ENCODE measurements at places on chromosomes 12 and 14. TPM values are rescaled to one million over a fixed set of nuclear protein-coding genes. Genes with fewer than 3 reads are reported as not detected.

DNA sequence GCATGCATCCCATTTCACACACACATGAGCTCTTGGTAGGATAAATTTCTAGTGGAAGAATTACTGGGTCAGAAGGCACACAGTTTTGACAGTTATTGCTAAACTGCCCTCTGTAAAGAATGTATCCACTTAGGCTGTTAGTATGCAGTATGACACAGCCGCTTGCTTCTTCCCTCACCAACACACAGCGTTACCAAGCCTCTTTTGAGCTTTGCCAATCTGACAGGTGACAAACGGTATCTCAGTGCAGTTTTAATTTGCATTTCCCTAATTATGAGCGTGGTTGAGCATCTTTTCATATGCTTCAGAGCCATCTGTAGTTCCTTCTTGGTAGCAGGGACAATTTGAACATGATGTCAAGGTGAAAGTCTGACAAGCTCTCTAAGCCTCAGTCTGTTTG lies 42.9 kb downstream of the HRK start:
- no peaks in the 10 kb centered on the region for H3K4me1 ChIP-seq
- peaks cover 2% of the 10 kb centered on the region for H3K36me3 ChIP-seq
- H3K27ac ChIP-seq, result no peak overlapping the region
- no peaks in the 10 kb centered on the region for H3K27me3 ChIP-seq

DNA sequence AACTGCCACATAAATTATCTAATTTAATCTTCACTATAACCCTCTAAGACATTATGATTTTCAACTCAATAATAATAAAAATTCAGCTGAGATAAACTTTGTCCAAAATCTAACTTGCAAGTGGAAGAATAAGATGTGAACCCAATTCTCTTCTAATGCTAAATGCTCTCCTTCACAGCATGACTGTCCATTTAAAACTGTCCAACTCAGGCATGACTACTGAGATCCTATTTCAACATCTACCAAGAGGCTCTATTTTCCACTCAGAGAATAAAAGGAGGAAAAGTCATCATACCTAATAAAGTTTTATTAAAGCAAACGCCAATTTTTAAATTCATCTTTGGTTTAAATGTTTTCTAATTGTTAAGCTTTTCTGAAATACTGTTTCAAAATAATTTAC lies 183.6 kb downstream of the MED13L start:
- peaks cover 28% of the 10 kb centered on the region for H3K36me3 ChIP-seq
- H3K4me1 ChIP-seq, result peaks cover 18% of the 10 kb centered on the region
- no peak overlapping the region for H3K27ac ChIP-seq
- no peaks in the 10 kb centered on the region for H3K27me3 ChIP-seq
- no peak for DNase-seq

DNA sequence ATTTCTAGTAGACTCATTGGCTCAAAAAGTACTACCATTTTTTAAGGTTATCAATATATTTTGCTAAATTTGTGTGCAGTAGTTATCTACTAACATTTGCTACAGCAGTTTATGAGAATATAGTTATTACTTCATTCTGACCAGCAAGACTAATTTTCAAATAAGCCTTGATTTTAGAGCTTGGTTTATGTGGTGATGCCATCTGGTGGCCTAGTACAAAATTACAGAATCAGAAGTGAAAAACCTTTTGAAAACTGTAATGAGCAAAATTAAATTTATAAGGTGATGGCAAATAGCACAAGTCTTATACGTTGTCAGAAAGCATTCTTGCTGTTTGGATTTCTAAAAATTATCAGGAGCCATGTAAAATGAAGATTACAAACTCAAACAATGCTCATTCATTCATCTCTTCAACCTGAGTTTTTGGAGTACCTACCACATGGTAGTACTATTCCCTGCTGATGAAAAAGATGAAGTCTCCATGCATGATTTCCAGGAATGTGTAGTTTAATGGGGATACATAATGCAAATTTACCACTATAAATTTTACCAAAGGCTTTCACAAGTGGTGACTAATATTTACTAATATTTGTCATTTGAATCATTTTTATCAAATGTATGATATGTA lies 51.0 kb downstream of the MAGOHB start:
- H3K27me3 ChIP-seq, result no peaks in the 10 kb centered on the region
- DNase-seq, result no peak
- peak overlapping the region; percentile 29 for H3K27ac ChIP-seq
- H3K36me3 ChIP-seq, result peaks cover 58% of the 10 kb centered on the region

DNA sequence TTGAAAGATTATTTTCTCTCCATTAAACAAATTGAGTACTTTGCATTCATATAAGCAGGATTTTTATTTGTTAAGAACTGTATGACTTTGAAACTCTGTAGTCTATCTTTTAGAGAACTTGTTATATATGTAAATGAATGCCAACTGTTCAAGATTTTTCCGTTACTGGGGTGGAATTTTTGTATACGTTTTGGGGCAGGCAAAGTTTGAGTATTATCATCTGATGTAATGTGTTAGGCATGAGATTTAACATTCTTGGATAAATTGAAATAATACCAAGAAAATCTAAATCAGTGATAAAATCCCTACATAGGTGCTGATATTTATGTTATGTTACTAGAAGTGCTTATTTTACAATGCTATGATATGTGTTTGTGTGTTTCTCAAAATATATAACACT lies 8.4 kb downstream of the CNOT2 start:
- no peak overlapping the region for H3K27ac ChIP-seq
- DNase-seq, result no peak
- H3K27me3 ChIP-seq, result no peaks in the 10 kb centered on the region
- H3K4me1 ChIP-seq, result peaks cover 33% of the 10 kb centered on the region
- H3K4me3 ChIP-seq, result no peak overlapping the region
- peaks cover 28% of the 10 kb centered on the region for H3K36me3 ChIP-seq

RILPL1 gene
- total RNA-seq, result 1.5 TPM

Data from activated CD8-positive, alpha-beta memory T cell treated with anti-CD3 and anti-CD28 coated beads, Interleukin-2, amount 10 ng/mL, durations not matched to agents 7 days and 5 days (primary cell).